Activated naive CD4-positive, alpha-beta T cell treated with anti-CD3 and anti-CD28 coated beads for 36 hours (primary cell): ENCODE measurements at places on chromosomes 5 and 9. TPM values are rescaled to one million over a fixed set of nuclear protein-coding genes. Genes with fewer than 3 reads are reported as not detected.

- DNase-seq: no peak
Measured at GRCh38 chr5:159605585-159605984, 275.3 kb upstream of the IL12B start.

- peak; percentile 71 for DNase-seq
Measured at GRCh38 chr5:172713113-172713808, 57.7 kb downstream of the DUSP1 start.

DNA sequence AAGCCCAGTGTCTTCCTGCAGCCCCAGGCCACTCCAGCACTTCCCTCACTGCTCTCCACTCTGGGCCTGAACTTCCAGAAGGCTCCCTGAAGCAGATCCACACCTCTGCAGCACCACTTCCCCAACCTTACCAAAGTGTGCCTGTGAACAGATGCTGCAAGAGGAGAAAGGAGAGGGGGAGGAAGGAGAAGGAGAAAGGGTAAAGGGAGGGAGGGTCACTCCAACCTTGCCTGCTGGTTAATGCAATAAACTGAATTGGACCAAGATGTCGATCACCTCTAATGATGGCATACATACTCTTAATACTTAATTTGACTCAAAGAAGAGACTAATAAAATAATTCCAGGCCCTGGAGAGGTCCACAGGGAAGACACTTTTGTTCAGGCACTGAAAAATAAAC, 77.2 kb upstream of the RAI14 start:
- no peak for DNase-seq

Gene TRIM14
- total RNA-seq: 55.0 TPM

Gene POLR3G
- 13.6 TPM for total RNA-seq
